ENCODE measurements at places on chromosomes 7 and 10.

DNA sequence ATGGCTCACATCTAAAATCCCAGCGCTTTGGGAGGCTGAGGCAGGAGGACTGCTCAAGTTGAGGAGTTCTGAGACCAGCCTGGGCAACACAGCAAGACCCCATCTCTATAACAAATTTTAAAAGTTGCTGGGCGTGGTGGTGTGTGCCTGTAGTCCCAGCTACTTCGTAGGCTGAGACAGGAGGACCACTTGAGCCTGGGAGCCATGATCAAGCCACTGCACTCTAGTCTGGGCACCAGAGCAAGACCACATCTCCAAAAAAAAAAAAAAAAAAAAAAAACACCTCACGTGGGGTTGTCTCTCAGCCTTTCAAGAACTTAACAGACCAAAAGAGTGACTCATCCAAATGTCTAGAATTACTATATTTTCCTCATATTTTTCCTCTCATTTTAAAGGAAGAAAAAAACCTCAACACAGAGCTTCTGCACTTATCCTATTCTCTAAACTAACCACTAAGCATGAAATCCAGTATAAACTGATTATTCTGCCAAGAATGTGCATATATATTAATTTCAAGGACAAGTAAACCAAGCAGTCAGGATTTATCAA lies 46.3 kb downstream of the CUL2 start:
- no peak for DNase-seq

DNA sequence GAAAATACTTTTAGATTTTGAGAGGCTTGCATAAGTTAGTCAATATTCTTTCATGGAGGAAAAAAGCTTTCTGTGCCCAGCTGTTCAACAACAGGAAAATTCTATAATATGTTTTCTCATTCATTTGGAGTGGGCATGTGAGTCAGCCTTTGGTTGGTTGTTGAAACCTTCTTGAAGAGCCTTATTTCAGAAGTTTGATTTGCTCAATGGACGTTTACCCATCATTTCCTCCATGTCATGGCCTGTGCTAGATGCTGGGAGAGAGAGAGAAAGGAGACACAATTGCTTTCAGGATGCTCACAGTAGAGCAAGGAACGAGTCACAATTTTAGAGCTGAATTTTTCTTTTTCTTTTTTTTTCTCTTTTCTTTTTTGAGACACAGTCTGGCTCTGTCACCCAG lies 181.7 kb downstream of the PRKCQ start:
- DNase-seq: no peak

GRCh38 chr7:7323352-7323751 lies 141.0 kb downstream of the C1GALT1 start:
- DNase-seq: no peak

DNA sequence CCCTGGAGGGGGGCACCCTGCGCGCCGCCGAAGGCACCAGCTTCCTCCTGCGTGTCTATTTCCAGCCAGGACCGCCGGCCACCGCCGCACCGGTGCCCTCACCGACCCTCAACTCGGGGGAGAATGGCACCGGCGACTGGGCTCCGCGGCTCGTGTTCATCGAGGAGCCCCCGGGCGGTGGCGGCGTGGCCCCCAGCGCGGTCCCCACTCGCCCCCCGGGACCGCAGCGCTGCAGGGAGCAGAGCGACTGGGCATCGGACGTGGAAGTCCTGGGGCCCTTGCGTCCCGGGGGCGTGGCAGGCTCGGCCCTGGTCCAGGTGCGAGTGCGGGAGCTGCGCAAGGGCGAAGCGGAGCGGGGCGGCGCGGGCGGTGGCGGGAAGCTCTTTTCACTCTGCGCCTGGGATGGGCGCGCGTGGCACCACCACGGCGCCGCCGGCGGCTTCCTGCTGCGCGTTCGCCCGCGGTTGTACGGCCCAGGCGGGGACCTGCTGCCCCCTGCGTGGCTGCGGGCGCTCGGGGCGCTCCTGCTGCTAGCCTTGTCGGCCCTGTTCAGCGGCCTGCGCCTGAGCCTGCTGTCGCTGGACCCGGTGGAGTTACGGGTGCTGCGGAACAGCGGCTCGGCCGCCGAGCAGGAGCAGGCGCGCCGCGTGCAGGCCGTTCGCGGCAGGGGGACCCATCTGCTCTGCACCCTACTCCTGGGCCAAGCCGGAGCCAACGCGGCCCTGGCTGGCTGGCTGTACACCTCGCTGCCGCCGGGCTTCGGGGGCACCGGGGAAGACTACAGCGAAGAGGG lies 594 bp downstream of the CNNM1 start:
- no peak for DNase-seq

All from stimulated activated CD8-positive, alpha-beta memory T cell treated with anti-CD3 and anti-CD28 coated beads, Interleukin-7, amount 100 ng/mL, for 1 hour (primary cell).